GM06990 (cell line): ENCODE measurements at places on chromosomes 11 and 22.

DNA sequence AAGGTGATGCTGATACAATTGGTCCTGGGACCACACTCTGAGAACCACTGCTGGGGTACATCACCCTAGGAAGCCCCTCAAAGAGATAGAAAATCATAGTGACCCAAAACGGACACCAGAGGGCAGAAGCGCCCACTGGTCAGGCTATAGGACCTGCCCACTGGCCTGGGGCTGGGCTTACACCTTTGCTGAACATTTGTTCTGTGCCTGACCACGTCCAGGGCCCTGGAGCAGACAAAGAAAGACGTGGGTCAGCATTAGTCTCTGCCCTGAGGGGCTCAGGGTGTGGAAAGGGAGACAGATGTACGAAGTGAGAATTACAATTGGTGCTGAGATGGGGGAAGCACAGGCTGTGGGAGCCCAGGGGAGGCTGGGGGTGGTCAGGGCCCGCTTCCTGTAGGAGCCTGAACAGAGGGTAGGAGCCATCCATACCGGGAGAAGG is 14.4 kb upstream of the SERPINH1 start:
- DNase-seq, result no peak

- peak; percentile 51 for DNase-seq
Measured at GRCh38 chr11:77449060-77449521, 24.8 kb downstream of the PAK1 start.

DNA sequence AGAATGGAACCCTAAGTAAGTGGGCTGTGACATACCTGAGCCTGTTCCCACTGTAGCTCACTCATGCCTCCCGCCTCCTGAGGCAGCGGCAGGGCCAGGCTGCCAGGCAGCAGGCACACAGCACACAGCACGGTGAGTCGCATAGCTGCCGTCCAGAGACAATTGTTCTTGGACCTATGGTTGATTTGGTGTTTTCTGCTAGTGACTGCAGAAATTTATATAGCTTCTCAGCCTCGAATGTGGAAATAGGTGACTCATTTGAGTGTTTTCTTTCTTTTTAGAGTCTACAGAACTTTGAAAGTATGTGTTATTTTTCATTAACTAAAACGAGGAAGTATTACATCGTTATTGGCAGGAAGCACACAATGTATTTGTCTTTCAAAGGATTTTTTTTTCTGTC is at the start of gene MMP7:
Gene MMP7 (minus strand): TSS at position 190 of the 400 bp plus-strand sequence. CDS start 47 bp downstream, at position 143.
- DNase-seq, result no peak

- DNase-seq, result no peak
Measured at GRCh38 chr22:21641417-21641788, 699 bp upstream of the SDF2L1 start.

- DNase-seq, result peak; percentile 29
Measured at GRCh38 chr11:76857781-76858410, 2.8 kb upstream of the ACER3 start.

DNA sequence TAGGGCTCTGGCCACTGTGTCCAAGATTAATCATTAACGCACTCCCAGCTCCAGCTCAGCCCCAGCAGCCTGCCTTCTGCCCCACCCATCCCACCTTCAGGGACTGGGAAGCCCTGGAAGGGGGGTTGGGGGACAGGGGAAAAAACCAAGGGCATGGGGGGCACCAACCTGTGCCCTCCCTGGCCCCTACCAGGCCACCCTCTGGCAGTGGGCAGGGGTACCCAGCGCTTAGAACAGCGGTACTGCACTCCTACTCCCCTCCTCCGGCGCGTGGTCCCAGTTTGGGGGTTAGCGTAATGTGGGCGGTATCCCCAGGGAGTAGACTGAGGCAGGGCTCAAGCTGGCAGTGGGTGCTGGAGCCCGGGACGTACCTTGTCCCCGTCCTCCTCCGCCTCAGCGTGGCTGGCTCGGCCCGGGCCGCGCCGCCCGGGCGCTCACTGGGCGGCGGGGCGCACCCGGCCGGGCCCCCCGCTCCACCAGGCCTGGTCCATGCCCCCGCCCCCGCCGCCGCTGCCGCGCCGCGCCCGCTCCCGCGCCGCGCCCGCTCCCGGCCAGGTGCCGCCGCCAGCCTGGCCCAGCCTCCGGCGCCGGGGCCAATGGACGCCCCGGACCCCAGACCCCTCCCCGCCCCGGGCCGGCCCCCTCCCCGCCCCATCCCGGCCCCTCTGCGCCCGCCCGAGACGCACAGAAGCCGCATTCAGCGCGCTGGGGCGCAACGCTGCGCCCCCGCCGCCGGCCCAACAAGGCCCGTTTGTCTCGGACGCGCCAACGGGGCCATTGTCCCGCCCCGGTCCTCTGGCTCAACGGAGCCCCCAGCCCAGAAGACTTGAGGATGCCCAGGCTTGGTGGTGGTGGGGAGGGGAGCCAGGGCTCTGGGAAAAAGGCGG is at the start of gene GAL3ST1:
Gene GAL3ST1 (minus strand): TSS at position 571 of the 887 bp plus-strand sequence. CDS start 17,273 bp downstream, outside the sequence.
- DNase-seq, result no peak

GRCh38 chr11:65420979-65421793 is 1.4 kb upstream of the NEAT1 start:
- peak; percentile 76 for DNase-seq

- DNase-seq, result no peak
Measured at GRCh38 chr22:29765905-29766631, 739 bp downstream of the ZMAT5 start.

DNA sequence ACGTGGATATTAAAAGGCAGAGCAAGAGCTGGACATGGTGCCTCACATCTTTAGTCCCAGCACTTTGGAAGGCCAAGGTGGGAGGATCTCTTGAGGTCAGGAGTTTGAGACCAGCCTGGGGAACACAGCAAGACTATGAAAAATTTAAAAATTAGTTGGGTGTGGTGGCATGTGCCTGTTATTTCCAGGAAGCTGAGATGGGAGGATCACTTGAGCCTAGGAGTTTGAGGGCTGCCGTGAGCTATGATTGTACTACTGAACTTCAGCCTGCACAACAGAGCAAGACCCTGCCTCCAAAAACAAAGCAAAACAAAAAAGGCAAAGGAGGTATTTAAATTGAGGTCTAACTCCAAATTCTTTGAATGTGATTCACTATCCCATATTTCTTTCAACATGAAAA is 23.5 kb downstream of the RDX start:
- no peak for DNase-seq

DNA sequence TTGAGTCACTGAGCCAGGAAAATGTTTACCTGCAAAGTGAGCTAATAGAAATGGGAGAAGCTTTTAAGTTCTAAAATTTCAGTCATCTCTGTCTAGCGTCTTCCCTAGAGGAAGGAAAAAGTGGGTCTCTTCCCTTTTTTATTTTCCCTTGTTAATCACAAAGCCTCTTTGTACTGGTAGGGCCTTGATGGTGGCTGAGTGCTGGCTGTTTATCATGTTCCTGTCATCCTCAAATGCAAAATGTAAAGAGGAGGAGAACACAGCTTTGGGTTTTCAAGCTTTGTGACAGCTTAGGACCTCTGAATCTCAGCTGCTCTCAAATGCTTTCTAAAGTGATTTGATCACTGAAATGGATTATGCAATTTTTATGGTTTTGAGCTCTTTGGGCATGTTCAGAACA is 222.0 kb downstream of the TMEM135 start:
- no peak for DNase-seq

DNA sequence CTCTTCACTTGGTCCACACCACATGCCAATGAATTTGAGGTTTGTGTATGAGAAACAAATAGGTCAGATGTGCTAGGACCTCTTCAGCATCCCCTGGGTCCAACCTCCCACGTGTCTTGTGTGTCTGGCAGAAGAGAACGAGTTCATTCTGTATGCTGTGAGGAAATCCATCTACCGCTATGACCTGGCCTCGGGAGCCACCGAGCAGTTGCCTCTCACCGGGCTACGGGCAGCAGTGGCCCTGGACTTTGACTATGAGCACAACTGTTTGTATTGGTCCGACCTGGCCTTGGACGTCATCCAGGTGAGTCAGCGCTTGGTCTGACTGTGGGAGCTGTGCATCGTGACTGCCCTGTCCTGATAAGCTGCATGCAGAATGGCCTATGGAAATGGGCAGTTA is 101.0 kb upstream of the SORL1-AS1 start:
- no peak for DNase-seq
